ENCODE measurements at places on chromosomes 12 and 14.

DNA sequence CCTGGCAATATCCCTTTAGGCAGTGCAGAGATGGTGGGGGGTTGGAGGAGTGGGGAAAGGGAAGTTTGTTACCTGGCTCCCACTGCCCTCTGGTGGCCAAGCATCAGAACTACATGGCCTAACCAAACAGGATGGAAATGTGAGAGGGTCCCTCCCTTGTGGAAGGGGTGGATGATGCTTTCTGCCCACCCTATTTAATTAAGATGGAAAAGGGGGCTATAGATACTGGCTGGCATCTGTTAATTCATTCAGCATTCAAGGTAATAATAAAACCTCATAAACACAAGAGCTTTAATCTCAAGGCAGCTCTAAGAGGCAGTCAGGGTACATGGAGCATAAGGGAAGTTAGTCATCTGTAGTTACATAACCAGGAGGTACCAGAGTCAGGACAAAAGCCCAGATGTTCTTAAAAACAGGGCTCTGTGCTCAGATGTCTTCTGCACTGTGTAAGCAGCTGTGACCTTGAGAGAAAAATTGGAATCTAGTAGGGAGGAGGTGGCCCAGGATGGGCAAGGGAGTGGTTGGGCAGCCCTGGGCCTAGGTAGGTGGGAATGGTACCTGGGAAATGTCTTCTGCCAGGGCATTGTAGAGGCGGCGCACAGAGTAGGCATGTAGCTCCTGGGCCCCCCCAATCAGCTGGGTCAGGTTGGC is 4.6 kb downstream of the AP1G2 start:
- DNase-seq: no peak

- DNase-seq: no peak
These were observed 1.9 kb downstream of the PARP2 start for GRCh38 chr14:20345366-20345765.

DNA sequence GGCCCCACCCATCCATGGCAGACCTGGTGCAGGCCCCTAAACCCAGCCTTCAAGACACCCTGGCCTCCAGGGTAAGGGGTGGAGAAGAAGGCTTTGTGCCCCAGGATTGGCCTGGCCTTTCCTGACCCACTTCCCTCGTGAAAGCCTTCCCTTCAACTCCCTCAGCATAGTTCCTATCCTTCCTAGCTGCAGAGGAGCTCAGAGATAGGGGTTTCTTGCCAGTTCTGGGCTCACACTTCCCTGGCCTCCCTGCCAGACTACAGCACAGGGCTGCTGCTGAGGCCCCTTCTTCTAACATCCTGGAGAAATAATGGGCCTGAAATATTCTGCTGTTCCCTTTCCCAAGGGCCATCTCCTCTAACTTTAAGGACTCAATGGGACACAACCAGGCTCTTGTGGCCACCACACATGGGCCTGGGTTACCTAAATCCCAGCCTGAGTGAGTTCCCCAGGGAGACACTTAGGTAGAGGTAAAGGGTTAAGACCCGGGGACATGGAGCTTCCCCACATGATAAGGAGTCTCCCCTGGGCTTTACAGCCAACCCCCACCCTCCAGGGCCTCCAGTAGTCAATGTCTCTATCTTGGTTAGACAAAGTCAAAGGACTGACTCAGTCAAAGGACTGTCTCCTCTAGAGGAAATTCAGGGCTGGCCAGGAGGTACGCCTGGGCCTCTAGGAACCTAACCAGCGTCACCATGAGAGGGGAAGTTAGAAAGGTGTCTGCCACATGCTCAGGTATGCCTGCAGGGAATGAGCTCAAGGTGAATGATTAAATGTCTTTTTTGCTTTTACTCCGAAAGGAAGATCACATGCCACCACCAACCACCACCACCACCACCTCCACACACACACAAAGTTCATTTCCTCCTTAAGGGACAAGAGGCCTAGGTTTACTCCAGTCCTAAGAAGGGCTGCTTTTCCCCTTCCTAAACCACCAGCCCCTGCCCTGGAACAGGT is 7.1 kb downstream of the ZFP36L1 start:
- no peak for DNase-seq

DNA sequence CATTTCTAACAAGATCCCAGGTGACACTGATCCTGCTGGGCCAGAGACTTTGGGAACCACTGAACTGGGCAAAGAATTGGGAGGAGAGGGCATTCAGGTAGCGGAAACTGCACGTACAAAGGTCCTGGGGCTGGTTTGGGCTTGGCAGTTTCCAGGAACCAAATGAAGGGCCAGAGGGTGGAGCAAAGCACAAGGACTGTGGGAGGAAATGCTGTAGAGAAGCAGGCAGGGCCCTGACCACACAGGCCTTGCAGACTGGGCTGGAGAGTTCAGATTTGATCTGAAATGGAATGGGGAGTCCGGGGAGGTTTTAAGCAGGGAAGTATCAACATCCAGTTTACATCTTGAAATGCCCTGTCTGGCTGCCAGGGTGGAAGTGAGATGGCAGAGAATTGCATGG is 195.1 kb downstream of the PHETA1 start:
- no peak for DNase-seq

DNA sequence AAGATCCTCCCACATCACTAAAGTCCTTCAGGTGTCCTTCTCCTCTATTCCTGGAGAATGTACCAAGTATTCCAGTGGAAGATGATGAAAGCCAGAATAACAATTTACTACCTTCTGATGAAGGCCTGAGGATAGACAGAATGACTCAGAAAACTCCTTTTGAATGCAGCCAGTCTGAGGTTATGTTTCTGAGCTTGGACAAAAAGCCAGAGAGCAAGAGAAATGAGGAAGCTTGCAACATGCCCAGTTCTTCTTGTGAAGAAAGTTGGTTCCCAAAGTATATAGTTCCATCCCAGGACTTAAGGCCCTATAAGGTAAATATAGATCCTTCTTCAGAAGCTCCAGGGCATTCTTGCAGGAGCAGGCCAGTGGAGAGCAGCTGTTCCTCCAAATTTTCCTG is 54.6 kb upstream of the HELB start:
- no peak for DNase-seq

DNA sequence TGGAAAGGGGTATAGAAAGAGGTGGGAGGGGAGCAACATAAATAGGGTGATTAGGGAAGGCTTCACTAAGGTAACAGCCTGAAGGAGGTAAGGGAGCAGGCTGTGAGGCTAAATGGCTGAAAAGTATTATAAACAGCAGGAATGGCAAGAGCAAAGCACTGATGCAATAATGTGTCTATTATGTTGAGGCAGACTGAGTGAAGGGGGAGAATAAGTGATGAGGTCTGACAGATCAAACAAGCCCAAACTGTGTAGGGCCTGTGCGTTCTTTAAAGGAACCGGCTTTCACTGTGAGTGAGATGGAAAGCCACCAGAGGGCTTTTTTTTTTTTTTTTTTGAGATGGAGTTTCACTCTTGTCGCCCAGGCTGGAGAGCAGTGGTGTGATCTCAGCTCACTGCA is 6.7 kb upstream of the VCPKMT start:
- DNase-seq: no peak

GRCh38 chr14:94754391-94754942 is 15.4 kb downstream of the GSC start:
- no peak for DNase-seq

DNA sequence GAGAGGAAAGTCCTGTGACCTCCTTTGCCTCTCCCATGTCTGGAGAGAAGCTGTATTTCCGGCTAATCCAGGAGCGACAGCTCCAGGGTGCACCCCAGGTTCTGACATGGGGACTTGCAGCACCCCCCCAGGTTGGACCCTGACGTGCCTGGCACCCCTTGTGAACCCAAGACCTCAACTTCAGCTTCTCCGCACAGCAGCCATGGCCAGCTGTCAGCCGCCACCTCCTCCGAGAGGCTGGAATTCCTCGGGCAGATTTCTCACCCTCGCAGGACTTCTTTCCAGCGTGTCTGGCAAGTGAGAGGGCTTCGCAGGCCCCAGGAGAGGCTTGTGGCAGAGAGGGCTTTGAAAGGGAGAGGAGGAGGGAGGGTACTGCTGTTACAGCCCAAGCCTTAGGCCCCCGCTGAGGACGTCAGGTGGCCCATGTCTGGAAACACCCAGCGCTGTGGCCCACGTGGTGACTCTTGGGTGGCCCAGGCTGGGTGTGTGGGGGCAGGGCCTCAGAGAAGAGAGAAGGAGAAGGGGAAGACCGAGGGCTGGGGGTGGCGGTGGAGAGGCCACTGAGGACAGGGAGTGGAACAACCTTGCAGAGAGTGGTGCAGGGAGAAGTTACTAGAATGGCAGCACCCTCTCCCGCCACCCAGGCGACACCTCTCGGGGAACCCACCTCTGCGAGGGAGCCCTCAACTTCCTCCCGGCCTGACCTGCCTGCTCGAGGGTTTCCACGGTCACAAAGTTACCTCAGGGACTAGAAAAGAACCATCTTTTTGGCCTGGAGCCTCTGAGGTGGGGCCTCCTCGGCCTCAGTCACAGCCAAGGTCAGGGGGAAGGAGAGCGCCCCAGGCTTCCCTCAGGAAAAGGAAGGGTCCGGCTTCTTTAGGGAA is 11.7 kb upstream of the RPS6KL1 start:
- DNase-seq: no peak

DNA sequence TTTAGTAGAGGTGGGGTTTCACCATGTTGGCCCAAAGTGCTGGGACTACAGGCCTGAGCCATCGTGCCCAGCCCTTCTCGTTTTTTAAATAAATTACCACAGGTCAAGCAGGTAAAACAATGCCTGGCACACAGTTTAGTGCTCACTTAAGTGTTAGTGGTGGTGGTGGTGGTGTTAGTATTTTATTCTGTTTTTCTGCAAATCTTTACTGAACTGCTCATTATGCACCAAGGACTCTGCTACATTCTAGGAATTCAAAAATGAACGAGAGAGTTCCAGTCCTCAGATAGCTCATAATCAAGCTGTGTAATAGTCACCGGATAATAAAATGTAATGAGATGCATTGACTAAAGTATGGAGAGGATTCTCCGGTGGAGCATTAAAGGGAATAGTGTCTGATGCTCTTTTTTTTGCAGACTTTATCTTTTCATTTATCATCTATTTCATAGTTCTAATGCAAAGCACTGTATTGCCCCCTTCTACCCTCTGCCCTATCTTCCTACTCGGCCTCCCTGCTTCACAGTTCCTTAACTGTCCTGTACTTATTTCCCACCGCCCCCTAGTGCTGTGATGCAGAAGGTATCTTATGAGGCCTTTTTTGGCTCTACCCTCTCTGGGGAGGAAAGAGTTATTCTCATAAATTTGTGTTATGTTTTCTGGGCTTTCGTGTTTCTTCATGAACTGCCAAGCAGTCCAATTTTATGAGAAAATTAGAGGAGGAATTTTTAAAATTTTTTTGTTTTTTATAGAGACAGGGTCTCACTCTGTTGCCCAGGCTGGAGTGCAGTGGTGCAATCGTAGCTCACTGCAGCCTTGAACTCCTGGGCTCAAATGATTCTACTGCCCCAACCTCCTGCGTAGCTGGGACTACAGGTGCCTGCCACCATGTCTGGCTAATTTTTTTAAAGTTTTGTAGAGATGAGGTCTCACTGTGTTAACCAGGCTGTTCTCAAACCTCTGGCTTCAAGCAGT is 1.0 kb downstream of the ITFG2 start:
- no peak for DNase-seq

DNA sequence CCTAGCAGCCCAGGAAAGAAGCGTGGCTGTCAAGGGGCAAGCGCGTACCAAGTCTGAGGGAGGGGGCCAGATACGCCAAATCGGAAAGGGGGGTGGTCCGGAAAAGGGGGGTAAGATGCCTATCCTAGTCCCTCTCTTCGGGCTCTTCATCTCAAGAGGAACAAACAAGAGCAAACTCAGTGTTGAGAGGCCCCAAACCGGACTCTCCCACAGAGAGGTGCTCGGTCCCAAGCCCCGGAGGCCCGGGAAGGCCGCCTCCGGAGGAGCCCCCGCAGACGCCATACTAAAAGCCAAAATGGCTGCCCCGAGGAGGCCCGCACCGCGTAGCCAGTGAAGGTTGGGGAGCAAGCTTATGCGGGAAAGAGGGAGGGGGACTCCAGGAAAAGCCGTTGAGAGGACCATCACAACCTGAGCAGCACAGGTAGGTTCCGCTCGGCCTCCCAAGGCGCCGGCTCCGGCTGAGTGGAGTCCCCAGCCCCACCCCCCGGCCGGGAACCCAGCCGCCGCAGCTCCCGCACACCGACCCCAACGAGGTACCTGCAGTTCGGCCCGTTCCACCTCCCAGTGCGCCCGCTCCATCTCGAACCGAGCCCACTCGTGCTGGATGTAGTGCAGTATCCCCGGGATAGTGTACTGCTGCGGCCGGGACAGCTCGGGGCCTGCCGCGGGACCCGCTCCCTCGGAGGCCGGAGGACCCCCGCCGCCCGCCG is at the start of gene AP4S1:
Gene AP4S1, plus strand, starts transcription at position 283 of the 710 bp plus-strand sequence. CDS start 40,548 bp downstream, outside the sequence.
- no peak for DNase-seq

- no peak for DNase-seq
These were observed 31.7 kb upstream of the HELB start for GRCh38 chr12:66270613-66271012.

- no peak for DNase-seq
These were observed 21.7 kb downstream of the PPFIBP1 start for GRCh38 chr12:27545665-27546064.

GRCh38 chr14:104582005-104582404 is 2.4 kb downstream of the C14orf180 start:
- no peak for DNase-seq

GRCh38 chr12:44839785-44840184 is 36.3 kb downstream of the NELL2 start:
- DNase-seq: no peak

DNA sequence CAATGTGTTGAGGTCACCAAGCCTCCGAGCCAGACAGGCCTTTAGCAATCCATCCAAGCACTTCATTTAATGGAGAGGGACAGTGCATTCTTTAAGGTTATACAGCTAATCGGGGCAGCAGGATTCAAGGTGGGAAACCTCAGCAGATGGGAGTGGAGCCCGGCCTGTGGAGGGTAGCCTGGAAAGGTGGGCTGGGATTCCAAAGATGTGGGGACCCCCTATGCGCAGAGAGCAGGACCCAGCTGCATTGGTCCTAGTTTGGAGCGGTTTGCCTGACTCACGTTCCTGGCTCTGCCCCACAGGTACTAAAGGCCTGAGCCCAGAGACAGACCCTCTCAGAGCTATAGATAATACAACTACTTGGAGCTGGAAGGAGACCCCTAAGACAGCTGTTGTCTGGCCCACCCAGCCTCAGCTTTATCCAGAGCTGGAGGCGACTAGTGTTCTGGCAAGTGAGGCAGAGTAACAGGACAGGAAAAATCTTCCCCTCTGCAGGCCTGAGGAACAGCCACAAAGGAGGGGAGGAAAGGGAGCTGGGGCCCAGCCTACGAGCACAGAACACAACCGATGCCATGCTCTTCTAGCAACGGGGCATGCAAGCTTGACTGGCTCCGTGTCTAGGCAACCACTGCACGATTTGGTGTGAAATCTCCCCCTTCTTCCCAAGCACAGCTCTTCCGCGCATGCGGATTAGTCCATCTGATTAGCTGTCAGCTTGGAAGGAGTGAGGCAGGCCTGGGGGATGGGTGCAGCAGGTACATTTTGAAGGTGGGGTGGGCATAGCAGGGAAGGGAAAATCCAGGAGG is 1.1 kb upstream of the MYH7 start:
- no peak for DNase-seq

- DNase-seq: no peak
These were observed 39.6 kb downstream of the CDKL1 start for GRCh38 chr14:50357124-50357523.
